ENCODE measurements at places on chromosomes 16 and 17.

GRCh38 chr16:64116151-64116550 lies 1005.7 kb downstream of the CDH11 start:
- no peak overlapping the region for H3K4me3 ChIP-seq
- DNase-seq, result no peak
- no peaks in the 10 kb centered on the region for H3K36me3 ChIP-seq
- H3K27me3 ChIP-seq, result no peaks in the 10 kb centered on the region
- no peak overlapping the region for H3K27ac ChIP-seq
- H3K4me1 ChIP-seq, result no peaks in the 10 kb centered on the region

DNA sequence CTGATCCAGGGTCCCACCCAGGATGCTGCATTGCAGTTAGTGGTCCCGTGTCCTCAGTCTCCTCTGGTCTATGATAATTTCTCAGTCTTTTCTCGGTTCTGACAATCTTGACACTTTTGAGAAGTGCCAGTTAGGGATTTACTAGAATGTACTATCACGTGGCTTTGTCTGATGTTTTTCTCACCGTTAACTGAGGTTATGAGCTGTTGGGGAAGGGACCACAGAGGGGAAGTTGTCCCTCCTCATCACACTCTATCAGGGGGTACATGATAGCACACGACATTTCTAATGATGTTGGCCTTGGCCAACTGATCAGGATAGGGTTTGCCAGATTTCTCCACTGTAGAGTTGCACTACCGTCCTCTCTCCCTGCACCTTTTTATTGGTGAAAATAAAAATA lies 250.9 kb upstream of the SDK2 start:
- H3K4me3 ChIP-seq, result no peak overlapping the region
- peaks cover 24% of the 10 kb centered on the region for H3K27me3 ChIP-seq
- no peaks in the 10 kb centered on the region for H3K4me1 ChIP-seq
- no peaks in the 10 kb centered on the region for H3K36me3 ChIP-seq
- no peak for DNase-seq

DNA sequence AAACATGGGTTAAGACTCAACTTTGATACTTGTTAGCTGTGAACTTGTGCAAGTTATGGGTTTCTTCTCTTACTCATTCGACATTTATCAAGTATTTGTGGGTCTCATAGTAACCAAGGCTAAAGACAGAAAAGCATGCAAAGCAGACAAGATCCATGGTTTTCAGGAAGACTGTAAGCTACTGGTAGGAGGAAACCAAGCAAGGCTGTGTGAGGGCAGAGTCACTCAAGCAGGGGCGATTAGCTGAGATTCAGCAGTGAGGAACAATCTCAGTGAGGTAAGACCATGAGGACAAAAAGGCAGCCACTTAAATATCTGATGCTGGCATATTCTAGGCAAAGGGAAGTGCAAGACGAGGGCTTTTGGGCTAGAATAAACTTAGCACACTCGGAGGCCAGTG lies 29.5 kb downstream of the MBTD1 start:
- peak overlapping the region; percentile 66 for H3K27ac ChIP-seq
- H3K36me3 ChIP-seq, result peaks cover 38% of the 10 kb centered on the region
- H3K27me3 ChIP-seq, result no peaks in the 10 kb centered on the region
- H3K4me3 ChIP-seq, result no peak overlapping the region
- DNase-seq, result no peak

DNA sequence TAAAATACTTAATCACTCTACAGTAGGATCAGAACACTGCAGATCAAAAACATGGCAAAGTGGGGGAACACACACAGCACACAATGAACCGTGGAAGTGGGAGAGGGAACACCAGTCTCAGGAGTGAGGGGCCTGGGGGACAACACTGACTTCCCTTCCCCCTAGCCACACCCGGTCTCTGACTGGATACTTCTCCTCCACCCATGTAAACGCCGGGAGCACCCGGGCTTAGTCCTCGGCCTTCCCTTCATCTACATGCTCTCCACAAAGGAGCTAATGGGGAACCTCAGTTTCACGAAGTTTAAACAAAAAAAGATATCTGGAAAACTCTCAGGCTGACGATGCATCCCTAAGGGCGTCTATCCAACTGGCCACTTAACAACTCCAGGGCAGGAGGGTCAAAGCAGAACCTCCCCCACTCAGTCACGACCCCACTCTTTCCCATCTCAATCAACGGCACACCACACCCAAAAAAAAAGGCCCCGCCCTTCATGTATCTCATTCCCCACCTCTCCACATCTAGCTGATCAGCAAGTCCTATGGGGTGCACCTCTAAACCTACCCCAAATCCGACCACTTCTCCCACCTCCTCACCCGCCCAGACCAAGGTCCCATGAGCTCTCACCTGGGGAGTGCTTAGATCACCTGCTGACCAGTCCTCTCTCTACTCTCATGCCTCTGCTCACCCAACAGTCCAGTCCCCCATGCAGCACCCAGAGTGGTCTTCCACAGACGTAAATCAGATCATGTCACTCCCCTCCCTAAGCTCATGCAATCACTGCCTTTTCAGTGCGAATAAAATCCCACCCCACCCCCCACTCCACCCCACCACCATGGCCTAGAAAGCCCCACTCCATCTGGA lies 7.4 kb downstream of the ZDHHC7 start:
- H3K27ac ChIP-seq, result no peak overlapping the region
- no peaks in the 10 kb centered on the region for H3K36me3 ChIP-seq
- no peaks in the 10 kb centered on the region for H3K27me3 ChIP-seq
- no peak for DNase-seq
- H3K4me1 ChIP-seq, result peaks cover 37% of the 10 kb centered on the region

GRCh38 chr17:74552037-74552436 lies 6.1 kb upstream of the CD300C start:
- no peak overlapping the region for H3K4me3 ChIP-seq
- H3K4me1 ChIP-seq, result peaks cover 6% of the 10 kb centered on the region
- H3K36me3 ChIP-seq, result no peaks in the 10 kb centered on the region
- DNase-seq, result no peak

DNA sequence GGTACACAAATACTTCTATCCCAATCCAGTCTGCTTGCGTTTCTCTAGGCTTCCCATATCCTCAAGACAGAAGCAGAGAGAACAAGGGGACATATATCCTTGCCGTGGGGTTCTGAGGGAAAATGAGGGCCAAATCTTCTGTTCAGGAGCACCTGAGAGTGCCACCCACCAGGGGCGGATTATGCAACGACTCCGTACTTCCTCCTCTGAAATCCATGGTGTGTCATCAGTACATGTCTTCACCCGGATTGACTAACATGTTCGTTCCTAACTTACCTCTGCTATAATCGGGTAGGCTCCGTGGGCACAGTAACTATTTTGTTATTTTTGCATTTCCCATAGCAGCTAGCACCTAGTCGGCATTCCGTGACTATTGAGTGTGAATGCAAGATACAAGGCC lies 7.8 kb upstream of the ZNF200 start:
- H3K4me3 ChIP-seq, result no peak overlapping the region
- peaks cover 12% of the 10 kb centered on the region for H3K27me3 ChIP-seq
- no peak overlapping the region for H3K27ac ChIP-seq
- peaks cover 3% of the 10 kb centered on the region for H3K4me1 ChIP-seq
- DNase-seq, result no peak

DNA sequence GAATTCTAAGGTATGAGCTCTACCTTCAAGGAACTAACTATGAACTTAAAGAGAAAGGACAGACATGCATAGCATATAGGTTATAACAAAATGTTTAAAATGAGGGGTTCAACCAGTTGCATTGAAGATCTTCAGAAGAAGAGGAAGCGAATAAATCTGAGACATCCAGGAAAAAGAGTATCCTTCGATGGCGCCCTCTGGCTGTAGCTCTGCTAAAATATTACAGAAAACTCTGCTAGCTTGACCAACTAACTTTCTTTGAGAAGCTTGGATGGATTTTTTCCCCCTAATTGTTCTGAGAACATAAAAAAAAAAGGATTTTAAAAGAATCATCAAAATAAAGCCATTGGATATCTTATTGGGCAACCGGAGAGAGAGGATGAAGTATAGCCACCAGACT lies 659.9 kb upstream of the SOX9 start:
- no peaks in the 10 kb centered on the region for H3K27me3 ChIP-seq
- no peak overlapping the region for H3K4me3 ChIP-seq
- no peaks in the 10 kb centered on the region for H3K4me1 ChIP-seq
- no peak overlapping the region for H3K27ac ChIP-seq
- H3K36me3 ChIP-seq, result no peaks in the 10 kb centered on the region

GRCh38 chr17:55420776-55421178 lies 858 bp downstream of the MMD start:
- peaks cover 43% of the 10 kb centered on the region for H3K4me1 ChIP-seq
- peak; percentile 4 for DNase-seq
- H3K27me3 ChIP-seq, result peaks cover 22% of the 10 kb centered on the region
- peak overlapping the region; percentile 88 for H3K4me3 ChIP-seq
- no peaks in the 10 kb centered on the region for H3K36me3 ChIP-seq

- no peaks in the 10 kb centered on the region for H3K4me1 ChIP-seq
- H3K4me3 ChIP-seq, result no peak overlapping the region
- H3K27ac ChIP-seq, result no peak overlapping the region
- peaks cover 5% of the 10 kb centered on the region for H3K36me3 ChIP-seq
Measured at GRCh38 chr16:63287401-63287800, 1251.2 kb upstream of the CDH8 start.

- no peak overlapping the region for H3K27ac ChIP-seq
- DNase-seq, result no peak
- H3K36me3 ChIP-seq, result peaks cover 39% of the 10 kb centered on the region
- H3K27me3 ChIP-seq, result no peaks in the 10 kb centered on the region
- H3K4me1 ChIP-seq, result peaks cover 27% of the 10 kb centered on the region
Measured at GRCh38 chr17:78019976-78020716, 61.6 kb downstream of the TNRC6C start.

Measured in naive thymus-derived CD8-positive, alpha-beta T cell (primary cell).